ENCODE measurements at places on chromosomes 6 and 20. TPM values are rescaled to one million over a fixed set of nuclear protein-coding genes. Genes with fewer than 3 reads are reported as not detected.

GRCh38 chr6:134636186-134636799 is 313.6 kb downstream of the ALDH8A1 start:
- no peak for DNase-seq

DNA sequence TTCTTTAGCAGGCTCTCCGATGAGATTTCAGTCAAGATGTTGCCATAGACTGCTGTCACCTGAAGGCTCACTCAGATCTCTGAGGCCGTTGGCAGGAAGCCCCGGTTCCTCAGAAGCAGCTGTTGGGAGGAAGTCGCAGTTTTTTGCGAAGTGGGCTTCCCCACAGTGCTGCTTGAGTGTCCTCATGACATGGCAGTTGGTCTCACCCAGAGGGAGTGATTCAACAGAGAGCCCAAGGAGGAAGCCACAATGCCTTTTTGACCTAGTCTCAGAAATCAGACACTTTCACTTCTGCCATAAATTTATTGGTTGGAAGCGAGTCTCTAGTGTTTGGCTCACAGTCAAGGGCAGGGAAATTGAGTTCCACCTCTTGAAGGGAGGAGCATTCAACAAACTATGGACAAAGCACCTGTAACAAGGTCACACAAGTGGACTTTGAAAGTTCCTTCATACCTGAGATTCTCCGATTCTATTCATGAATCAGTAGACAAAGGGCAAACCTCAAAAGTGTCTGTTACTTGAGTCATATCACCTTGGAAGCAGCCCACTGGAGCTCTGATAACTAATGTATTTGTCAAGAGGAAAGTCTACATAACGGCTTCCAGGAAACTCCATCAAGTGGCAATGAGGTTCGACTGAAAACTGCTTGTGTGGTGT is 208.3 kb downstream of the TASP1 start:
- no peak for DNase-seq

- no peak for DNase-seq
Measured at GRCh38 chr6:157429248-157429647, 48.3 kb downstream of the ZDHHC14 start.

DNA sequence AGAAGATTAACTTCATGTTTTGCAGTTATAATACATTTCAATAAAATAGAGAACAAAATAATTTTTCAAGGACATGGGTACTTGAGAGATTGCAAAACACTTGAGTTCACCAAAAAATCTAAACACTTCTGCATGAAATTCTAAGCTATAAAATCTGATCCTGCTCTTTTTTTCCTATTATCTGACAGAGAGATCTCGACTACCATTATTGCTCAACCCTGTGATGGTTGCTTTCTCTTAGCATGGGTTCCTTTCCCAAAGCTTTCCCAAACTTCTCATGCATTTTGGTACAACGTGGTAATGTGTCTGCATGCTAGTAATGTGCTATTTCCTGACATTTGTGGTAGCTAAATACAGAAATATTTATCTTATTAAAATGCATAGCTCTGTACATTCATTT is 1243.1 kb upstream of the ADGRB3 start:
- DNase-seq = no peak

Gene DSP
- total RNA-seq = 467 TPM

Gene KHDRBS2
- 0.30 TPM for total RNA-seq

Gene MRAP2
- 5.6 TPM for total RNA-seq

Gene RAET1E
- total RNA-seq = 3.3 TPM

All from skin of body (tissue), 3 donors.